ENCODE measurements at places on chromosomes 5 and 9.

DNA sequence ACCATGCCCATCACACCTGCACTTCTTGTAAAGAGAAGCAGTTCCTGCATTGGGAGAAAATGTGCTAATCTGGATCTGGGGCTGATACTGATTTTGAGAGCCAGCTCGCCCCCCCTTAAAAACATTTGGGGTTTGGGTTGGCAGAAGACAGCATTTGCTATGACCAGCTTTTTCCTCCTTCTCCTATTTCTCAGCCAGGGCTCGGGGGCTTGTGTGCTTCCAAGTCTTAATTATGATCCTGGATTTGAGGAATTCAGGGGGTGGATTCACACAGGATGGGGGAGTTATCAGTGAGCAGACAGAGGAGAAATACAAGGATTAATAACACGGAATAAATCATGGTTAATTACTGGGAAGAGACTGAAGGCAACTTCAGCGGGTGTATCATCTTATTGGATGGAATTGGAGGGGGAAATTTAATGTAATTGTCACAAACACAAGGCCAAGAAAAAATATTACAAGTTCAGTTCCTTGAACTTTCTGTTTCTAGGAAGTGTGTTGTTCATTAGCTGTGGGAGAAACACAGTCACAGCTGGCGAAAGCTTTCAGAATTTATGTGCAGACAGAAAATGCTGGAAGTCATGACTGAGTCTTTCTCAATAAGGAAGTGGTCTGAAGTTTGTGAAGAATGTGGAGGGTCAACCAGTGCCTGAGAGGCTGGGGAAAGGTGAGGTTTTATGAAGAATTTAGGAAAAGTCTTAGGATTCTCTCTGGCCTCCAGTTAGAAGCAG, 15.3 kb downstream of the C9orf152 start:
- no peak for DNase-seq

GRCh38 chr5:89930591-89931392, 478.8 kb downstream of the CETN3 start:
- DNase-seq: no peak

DNA sequence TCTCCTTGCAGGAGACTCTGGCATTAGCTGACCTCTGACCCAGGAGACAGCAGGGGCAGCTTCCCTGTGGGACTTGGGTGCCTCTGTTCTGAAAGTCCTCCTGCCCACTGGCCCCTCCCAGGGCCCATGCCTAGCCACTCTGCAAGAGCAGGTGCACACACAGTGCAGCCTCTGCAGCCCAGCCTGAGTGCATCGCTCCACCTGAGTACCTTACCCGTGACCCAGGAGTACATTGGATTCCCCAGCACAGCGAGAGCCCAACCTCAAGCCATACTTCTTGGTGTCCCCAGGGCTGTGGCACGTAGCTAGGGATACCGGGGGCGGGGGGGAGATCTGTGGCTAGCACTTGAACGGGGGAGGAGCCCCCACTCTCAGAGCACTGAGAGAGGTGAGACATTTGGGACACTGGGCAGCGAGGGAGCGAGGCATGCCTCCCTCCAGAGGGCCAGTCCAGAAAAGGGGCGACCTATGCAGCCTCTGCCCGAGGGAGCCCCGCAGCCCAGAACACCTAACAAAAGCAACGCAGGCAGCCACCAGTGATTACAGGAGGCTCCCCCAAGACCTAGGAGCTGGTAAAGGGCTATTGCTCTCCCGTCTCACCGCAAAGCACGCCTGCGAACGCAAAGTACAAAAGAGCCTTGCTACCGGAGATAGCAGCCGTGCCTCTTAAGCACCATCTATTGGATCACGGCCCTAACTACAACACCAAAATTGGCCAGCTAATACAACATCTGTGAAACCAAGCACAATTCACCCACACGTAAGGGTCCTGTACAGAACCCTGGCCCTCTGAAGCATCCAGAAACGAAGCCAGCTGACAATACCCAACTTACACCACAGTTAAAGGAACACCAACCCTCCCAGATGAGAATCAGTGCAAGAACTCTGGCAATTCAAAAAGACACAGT, 826 bp upstream of the PRDM9 start:
- peak; percentile 77 for DNase-seq

GRCh38 chr9:31520301-31521085, 864.0 kb upstream of the ACO1 start:
- DNase-seq: no peak

GRCh38 chr5:37771731-37772130, 68.1 kb downstream of the GDNF start:
- DNase-seq: no peak

DNA sequence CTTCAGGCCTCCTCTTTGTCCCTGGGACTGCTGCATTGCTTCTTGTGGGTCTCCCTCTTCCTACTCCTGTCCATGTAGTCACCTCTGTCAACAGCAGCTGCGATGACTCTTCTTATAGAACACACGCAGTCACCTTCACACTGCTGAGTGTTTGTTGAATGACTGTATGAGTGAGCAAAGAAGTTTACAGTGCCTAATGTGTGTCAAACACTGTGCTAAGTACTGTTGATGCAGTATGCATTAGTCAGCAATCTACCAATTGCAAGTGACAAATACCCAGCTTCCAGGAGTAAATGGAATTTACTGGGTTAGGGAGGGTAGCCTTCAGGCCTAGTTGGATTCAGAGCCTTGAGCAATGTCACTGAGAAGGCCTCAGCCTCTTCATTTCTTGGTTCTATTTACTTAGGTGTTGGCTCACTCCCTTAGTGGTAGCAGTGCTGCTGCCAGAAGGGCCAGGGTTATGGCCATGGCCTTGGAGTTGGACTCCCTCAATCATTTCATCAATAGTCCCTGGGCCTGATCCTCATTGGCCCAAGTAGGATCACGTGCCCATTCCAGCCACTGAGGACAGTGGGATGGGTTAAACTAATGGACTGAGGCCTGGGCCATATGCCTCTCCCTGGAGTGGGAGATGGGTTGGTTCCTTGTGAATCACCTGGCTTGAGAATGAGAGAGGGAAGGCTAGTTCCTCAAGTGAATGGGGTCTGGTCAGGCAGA, 93.5 kb downstream of the RGS3 start:
- DNase-seq: no peak
